ENCODE measurements at places on chromosomes 12 and 14.

DNA sequence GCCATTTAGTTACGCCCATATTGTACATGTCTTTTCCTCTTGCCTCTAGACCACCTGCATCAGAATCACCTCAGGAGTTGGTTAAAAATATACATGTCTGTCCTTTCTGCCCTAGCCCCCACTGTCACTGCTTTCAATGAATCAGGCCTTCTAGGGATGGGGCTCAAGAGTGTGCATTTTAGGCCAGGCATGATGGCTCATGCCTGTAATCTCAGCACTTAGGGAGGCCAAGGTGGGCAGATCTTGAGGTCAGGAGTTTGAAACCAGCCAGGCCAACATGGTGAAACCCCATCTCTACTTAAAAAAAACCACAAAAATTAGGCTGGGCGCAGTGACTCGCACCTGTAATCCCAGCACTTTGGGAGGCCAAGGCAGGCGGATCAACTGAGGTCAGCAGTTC is 13.6 kb upstream of the TMED10 start:
- DNase-seq = no peak

DNA sequence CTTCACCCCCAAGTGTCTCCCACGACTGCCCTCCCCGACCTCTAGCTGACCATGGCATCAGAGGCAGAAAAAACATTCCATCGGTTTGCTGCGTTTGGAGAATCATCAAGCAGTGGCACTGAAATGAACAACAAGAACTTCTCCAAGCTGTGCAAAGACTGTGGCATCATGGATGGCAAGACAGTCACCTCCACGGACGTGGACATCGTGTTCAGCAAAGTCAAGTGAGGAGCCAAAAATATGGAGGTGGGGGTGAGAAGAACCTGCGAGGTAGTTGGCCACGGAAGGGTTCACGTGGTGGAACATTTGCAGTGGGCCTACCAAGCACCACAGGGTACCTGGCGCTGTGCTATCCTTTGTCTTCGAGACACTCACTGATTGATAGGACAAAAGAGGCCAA is 514 bp downstream of the TPPP2 start:
- DNase-seq = no peak

DNA sequence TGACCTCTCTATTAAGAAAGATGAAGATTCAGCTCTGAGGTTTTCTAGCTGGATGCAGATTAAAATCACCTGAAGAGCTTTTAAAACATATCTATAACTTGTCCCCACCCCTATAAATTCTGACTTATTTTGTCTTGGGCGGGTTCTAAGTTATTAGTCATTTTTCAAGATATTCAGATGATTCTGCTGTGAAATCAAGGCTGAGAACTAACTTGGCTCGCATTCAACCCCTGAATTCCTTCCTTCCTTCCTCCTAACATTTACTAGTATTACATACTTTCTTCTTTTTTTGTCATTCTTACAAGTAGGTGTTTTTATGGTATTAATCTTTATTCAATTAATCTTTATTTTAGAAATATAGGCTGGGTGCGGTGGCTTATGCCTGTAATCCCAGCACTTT is 55.4 kb downstream of the SSPN start:
- peak; percentile 51 for DNase-seq

DNA sequence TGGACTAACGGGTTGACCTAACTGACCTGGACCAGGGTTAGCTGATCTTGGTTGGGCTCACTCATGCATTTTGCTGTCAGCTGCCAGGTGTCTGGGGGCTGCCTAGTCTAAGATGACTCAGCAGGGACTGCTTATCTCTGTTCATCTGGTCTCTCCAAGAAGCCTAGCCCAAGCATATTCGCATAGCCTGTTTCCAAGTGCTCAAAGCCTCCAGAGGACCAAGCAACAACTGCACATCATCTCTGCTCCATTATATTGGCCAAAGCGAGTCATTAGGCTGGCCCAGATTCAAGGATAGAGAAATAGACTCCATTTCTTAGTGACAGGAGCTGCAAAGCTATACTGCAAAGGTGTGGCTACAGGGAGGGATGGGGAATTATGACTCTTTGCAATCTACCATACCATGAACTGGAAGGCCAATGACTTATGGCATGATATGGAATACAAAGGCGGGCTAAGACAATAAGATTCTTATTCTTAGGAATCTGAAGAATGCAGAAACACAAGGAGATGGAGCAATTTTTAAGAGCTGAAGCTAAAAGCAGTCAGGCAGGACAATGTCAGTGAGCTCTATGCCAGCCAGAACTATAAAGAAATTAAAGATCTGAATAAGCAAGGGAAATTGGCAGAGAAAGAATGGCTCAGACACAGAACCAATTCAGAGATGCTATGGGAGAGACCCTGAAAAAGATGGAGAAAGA is 194.6 kb upstream of the FSCB start:
- DNase-seq = no peak

DNA sequence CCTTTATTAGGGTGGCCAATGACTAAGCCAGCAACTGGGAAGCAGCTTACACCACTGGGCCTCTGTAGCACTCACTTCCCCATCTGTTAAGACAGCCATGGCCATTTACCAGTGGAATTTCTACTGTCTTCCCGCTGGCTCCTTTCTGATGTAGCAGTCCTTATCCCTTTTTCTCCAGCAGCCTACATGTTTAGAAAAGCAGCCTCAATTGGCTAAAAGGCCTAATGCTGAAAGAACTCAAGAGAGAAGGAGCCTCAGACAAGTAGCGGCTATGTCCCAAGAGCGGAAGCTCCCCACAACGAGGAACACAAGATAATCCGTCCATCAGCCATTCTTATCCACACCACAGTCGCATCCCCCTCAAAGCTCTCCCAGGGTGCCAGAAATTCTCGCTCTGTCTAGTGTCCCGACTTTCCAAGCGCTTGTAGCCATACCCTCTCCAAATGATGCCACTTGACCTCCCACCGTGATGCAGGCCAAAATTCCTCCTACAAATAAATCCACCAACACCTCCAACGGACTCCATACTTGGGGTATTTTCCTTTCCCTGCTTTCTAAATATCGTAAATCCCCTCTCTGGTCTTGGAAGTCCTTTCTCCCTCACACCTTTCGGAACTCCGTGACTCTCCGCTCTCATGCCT is 624 bp downstream of the M6PR start:
- peak; percentile 14 for DNase-seq

DNA sequence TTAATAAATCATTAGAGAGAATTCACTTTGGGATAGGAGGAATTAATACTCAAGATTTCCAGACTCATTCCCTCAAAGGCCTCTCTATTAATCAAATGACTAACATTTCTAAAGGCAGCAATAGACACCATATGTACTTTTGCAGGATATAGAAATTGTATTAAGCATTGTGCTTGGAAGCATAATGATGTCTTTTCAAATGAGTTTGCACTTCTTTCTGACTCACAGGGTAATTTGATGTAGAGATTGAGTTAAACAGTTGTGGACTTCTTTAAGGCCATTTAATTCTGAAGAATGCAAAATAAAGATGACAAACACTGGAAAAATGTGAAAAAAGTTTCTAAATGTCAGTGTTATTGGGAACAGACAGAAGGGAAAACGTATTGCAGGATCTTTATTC is 63.4 kb upstream of the CSRP2 start:
- no peak for DNase-seq

- no peak for DNase-seq
Measured at GRCh38 chr12:14946861-14947260, 8.5 kb upstream of the ERP27 start.

- DNase-seq = peak; percentile 93
Measured at GRCh38 chr14:68977718-68978171, 1.4 kb downstream of the ACTN1 start.

DNA sequence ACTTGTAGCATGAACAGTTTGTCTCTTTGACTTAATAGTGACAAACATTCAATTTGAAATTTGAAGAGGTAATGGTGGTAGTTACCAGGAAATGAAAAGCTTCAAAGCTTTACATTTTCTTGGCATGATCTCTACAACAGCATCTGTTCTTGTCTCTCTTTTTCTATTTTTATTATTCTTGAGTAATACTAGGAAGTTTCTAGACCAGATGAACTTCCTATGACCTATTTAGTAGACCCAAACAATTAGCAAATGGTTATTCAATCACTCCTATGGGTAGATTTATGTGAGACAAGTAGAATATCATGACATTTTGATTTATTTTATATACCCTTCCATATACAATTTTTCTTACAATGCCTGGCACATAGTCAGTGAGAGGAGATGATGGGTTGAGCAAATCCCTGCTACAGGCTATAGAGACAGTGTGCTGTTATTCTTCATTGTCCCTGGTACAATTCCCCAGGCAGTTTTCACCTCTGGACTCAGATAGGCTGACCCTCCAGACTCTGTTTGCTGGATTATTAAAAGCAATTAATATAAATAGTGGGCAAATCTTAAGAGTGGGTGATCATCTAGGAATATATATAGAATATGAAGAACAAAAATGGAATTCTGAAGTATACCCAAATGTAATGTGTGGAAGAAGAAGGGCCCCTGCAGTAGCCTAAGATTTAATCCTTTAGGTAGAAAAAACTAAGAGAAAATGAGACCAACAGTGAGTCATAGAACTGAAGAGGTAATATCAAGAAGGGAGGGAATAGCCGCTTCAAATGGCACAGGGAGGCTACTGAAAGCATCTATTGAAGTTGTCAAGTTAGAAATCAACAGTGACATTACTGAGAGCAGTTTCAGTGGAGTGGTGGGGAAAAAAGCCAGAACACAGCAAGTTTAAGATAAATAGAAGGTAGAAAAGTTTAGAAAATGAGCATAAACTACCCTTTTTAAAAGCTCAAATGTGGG is 512.0 kb downstream of the FOXG1 start:
- DNase-seq = no peak

DNA sequence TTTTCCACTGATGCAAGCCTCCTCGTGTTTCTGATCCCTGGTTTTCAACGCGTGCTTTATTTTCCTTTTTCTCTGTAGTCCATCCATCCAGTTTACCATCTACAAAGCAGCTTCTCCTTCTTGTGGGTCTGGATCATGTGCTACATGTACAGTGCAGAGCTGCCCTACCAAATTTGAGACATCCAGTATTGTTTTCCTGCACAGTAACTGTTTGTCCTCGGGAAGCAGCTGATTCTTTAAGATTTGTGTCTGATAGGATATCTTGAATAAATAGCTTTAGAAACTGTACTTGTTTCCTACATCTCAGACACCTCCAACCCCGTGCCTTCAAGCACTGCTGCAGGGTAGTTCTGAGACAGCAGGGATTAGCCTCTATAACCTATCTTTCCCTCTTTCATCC is 368.1 kb upstream of the FAR2 start:
- DNase-seq = no peak

- DNase-seq = no peak
Measured at GRCh38 chr14:82872494-82872893, 1338.8 kb upstream of the SEL1L start.

- no peak for DNase-seq
Measured at GRCh38 chr12:50678650-50679365, 85.1 kb upstream of the ATF1 start.

- no peak for DNase-seq
Measured at GRCh38 chr14:66432334-66432733, 53.8 kb upstream of the CCDC196 start.

- no peak for DNase-seq
Measured at GRCh38 chr12:108106599-108106998, 22.5 kb upstream of the WSCD2 start.

DNA sequence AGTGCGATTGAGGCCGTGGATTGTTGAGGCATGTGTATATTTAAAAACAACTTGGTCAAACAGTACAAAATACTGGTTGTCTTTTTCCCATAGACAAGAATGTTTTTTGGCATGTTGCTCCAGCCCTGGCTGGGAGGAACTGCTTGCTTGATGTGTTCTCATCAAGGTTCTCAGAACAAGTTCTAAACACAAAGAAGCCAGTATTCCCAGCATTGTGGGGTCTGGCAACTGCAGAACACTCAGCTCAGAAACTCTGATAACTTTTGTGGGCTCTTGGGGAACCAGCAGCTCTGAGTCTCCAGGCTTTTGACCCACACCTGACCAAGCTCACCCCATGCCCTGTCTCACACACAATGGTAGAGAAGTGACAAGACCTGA is 27.1 kb upstream of the DICER1 start:
- no peak for DNase-seq

- no peak for DNase-seq
Measured at GRCh38 chr14:93047661-93048060, 68.1 kb downstream of the ITPK1 start.

- no peak for DNase-seq
Measured at GRCh38 chr12:92432724-92433441, 269.9 kb upstream of the PLEKHG7 start.
